ENCODE measurements at places on chromosomes 4 and X. TPM values are rescaled to one million over a fixed set of nuclear protein-coding genes. Genes with fewer than 3 reads are reported as not detected.

GSX2 gene
- total RNA-seq: not detected

PPP1R2C gene
- not detected for total RNA-seq

GPR50 gene
- not detected for total RNA-seq

SASH3 gene
- total RNA-seq: 10.7 TPM

HMX1 gene
- 0.37 TPM for total RNA-seq

MAOB gene
- 1.2 TPM for total RNA-seq

FOXR2 gene
- total RNA-seq: not detected

SSX2B gene
- total RNA-seq: not detected

MAGEA4 gene
- not detected for total RNA-seq

IGSF1 gene
- total RNA-seq: not detected

AMER1 gene
- total RNA-seq: 1.8 TPM

P2RY8 gene
- total RNA-seq: not detected

SULT1B1 gene
- total RNA-seq: 42.9 TPM

SMIM31 gene
- not detected for total RNA-seq

MAP7D2 gene
- total RNA-seq: 0.89 TPM

GRCh38 chr4:73735231-73735630, 5.1 kb upstream of the CXCL8 start:
- DNase-seq: no peak

DNA sequence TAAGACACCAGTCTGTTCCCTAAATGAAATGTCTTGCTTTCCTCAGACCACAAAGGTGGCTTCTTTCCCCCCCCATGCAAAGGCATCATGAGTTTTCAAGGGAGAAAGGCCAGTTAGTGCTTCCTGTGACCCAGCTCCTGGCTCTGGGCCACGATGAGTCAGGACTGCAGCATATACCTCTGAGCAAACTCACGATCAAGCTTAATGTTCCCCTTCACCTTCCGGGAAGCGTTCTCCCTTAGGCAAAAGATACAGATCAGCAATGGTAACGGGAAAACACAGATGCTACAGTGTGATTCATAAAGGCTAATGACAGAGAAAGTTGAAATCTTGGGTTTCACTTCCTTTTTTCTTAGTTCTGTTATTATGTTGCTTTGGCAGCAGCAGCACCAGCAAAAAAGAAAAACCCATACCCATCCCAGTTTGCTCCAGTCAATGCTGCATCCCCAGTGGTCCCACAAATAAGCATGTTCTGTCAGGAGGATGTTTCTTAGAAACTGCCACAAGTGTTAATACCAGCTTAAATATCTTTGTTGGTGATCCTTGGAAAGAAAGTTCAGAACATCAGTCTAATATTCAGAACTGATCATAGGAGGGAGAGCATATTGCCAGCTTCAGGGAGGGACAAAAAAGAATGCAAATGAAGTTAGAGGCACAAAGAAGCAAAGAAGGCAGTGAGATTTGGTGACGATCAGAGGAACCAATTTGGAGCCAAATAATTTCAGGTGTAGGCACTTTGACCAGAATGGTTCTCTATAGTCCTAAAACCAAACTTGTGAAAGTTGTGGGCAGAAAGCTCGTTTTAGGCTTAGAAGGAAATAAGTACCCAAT, 41.2 kb downstream of the LONRF3 start:
- DNase-seq: peak; percentile 29

- peak; percentile 80 for DNase-seq
Observed at GRCh38 chr4:186946682-186947294, 223.1 kb upstream of the FAT1 start.

GRCh38 chr4:96326846-96327245, 487.0 kb downstream of the PDHA2 start:
- no peak for DNase-seq

DNA sequence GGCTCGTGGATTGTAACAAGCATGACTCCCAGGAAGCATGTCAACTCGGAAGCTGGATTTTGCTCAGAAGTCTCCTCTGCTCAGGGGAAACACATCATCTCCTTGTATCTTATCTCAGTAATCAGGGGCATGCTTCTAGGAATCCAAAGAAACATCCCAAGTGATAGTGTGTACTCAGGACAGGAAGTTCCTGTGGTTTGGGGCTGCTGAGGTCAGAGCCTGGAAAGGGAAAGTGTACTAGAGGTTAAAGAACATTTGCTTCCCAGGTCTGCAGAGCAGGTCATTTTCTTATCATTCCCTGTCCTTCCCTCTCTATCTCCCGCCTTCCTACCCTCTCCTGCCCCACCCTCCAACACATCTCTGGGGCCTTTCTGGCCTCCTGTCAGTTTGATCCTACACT, 38.8 kb downstream of the SLC34A2 start:
- no peak for DNase-seq

DNA sequence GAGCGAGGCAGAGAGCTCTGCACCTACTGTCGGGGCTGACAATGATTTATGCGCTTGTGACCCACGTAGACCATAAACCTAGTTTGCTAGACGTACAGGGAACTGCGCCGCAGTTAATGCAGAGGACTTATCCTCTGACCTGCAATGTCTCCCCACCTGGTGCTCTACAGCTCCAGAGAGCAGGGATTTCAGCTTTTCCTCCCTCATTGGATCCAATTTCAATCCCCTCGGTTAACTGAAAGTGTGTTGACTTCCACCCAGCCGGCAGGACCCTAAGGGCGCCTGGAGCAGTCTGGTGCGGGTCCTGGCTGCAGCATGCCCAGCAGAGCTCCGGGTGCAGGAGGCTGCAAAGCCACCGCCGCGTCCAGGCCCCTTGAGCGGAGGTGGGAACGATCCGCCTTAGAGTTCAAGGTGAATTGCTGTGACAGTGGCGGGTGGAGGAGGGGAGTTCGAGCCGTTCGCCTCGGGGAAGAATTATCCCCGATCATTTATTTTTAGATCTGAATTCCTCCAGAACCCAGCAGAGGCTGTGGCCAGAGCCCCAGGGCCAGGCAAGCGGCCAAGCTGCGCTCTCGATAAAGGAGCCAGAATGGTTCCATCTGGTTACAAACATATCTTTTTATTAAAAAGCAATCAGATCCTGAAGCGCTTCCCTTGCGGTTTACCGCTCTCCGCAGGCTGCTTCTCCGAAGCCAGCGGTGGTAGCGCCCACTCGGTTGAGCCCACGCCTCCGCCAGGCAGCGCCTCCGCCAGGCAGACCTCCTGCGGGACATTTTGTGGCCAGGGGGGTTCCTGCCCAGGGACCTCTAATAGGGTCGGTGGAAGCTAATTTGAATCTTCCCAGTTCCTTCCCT, 66.0 kb downstream of the FBXO8 start:
- peak; percentile 72 for DNase-seq

- DNase-seq: no peak
Observed at GRCh38 chr4:90189178-90189577, 62.0 kb downstream of the CCSER1 start.

DNA sequence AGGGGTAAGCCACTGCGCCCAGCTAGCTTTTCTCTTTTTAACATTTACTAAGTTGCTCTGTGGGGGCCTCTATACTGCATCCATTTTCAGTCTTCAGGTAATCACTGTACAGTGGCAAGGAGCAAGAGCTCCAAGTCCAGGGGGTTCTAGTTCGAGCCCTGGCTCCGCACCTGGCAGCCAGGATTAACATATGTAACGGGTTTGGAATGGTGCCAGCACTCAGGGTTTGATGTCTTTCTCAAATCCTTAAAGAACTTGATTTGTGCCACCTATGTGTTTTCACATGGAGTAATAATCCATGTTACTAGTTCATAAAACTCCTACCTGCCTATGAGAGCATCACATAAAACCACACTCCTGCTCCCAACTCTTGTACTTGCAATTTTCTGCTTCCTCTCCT, 4.5 kb downstream of the GRPEL1 start:
- DNase-seq: no peak

- DNase-seq: no peak
Observed at GRCh38 chr4:118997601-118998000, 108.9 kb downstream of the SYNPO2 start.

DNA sequence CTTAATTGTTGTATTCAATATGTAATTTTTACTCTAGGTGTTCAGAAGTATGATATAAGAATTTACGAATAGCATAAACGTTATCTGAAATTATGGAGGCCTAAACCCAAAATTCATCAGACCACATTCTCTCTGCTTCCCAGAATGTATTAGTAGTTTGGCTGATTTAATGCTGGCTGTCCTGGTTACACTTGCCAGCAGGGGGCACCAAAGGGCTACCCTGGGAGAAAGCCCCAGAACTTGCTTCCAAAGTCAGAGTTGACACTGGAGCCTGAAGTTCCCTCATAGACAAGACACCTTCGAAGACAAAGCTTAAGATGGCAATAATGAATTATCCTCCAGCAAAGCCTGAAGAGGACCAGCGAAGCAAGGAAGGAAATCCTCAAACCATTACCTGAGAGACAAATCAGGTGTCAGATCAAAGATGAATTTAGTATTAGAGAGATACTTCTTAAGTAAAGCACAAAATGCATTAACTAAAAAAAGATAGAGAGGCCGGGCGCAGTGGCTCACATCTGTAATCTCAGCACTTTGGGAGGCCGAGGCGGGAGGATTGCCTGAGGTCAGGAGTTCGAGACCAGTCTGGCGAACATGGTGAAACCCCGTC, 11.3 kb upstream of the ANOS1 start:
- DNase-seq: peak; percentile 80

DNA sequence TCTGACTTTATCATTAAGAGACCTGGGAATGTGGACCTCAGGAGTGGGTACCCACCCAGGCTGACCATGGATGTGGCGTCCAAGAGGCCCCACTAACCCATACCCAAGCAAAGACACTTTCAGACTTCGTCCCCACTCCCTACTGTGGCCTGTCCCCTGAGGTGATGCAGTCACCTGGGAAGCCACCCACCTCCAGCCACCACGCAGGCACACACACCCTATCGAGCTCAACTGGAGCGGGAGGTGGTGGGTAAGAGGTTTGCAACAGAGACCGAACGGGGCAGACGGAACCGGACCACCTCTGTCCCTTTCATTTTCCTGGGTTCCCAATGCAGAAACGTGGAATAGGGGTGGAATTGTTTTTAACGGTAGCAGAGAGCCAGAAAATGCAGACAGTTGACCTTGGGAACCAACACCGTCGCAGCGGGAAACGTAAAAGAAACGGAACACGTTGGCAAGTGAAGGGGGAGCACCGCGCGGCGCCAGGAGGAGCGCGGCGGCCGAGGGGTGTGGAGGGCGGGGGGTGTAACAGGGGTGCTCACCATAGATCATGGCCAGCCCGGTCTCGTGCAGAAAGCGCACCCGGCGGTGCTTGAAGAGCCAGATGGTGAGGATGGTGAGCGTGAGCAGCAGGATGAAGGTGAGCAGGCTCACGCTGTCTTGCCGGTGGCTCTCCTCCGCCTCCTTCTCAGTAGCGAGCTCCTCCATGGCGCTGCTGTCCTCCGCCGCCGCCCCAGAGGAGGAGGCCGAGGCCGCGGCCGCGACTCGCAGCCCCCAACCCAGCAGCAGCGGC, 559 bp downstream of the SLC9A7 start:
- DNase-seq: peak; percentile 46

- peak; percentile 99 for DNase-seq
Observed at GRCh38 chr4:41214136-41214824, at the start of gene APBB2. TSS of gene APBB2 (minus strand) at chr4:41214542. CDS start at chr4:41033254, 181,288 bp downstream.

DNA sequence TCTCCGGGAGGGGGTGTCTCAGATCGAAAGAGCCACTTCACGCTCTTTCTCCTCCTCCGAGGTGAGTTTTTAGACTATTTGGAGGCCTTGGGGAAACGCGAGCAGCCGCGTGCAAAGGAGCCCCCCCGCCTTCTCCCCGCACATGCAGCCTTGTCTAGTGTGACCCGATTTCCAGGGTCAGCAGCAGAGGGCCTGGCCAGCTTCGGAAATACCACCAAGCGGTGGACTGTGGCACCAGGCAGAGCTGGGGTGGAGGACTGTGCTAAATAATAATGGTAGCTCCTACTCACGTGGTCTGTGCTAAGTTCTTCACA, 79.3 kb upstream of the BCOR start:
- DNase-seq: no peak

DNA sequence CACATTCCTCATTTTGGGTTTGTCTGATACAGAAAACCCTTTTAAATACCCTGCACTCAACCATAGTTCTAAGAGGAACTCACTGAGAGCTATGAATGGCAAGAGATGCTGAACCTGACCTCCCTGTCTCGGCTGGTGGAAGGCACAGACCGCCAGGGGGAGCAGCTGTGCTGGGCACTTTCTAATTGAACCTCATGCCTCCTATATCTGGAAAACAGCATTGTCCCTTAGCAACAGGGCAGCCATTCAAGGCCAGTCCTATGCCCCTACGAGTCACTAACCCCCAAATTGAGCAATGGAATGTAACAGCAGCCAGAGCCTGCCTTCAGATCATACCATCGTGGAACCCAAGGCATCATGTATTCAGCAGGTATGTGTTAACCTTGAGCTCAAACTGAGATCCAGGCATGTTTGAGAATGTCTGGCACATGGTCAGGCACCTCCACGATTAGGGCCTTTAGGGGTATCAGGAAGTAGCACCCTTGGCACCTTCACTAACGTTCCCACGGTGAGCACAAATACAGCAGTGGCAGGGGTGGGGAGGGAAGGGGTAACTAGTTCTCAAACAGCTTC, 5.1 kb downstream of the USP27X start:
- peak; percentile 79 for DNase-seq

- DNase-seq: no peak
Observed at GRCh38 chrX:13281289-13281688, 38.6 kb downstream of the ATXN3L start.

GRCh38 chr4:121675715-121676114, 21.1 kb downstream of the ANXA5 start:
- DNase-seq: peak; percentile 35

- DNase-seq: no peak
Observed at GRCh38 chrX:154436374-154436982, 476 bp upstream of the GDI1 start.

DNA sequence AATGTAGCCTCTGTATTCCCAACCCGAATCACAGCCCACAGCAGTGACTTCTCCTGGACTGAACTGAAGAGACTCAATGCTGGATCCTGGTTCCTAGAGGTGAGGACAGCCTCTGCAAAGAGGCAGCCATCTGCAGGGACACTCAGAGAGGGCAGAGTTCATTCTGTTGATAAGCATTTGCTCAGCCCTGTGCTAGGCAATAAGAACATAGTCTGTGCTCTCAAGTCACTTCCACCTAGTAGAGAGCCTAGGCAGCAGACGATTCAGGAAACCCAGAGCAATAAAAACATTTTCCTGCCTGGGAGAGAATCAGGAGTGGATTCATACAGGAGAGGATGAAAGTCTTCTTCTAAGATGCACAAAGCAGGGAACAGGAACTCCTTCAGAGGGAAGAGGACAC, 4.3 kb downstream of the GDPD2 start:
- DNase-seq: no peak

GRCh38 chrX:122441451-122441850, 742.6 kb upstream of the GRIA3 start:
- no peak for DNase-seq

DNA sequence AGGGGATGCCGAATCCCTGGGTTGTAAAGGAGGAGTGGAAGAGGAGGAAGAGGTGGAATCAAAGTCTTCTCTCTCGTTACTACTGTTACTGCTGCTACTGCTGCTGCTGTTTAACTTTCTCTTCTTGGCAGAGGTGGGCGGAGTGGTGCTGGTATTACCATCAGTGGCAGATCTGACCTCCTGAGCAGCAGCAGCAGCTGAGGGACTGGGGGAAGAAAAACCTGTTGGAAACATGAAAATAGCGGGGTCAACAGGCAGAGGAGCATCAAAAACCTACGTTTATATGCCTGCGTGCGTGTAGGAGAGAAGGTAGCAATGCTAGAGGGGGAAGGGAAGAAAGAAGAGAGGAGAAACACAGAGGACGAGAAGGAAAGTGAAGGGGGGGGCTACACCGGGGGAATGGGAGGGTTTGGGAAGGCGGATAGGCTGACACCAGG, 339 bp downstream of the CUL4B start:
- DNase-seq: peak; percentile 71

Measured in stomach (tissue), 19 donors.